ENCODE measurements at places on chromosomes 5 and 9.

GRCh38 chr5:94274707-94275106, 343.7 kb downstream of the KIAA0825 start:
- no peak for DNase-seq

DNA sequence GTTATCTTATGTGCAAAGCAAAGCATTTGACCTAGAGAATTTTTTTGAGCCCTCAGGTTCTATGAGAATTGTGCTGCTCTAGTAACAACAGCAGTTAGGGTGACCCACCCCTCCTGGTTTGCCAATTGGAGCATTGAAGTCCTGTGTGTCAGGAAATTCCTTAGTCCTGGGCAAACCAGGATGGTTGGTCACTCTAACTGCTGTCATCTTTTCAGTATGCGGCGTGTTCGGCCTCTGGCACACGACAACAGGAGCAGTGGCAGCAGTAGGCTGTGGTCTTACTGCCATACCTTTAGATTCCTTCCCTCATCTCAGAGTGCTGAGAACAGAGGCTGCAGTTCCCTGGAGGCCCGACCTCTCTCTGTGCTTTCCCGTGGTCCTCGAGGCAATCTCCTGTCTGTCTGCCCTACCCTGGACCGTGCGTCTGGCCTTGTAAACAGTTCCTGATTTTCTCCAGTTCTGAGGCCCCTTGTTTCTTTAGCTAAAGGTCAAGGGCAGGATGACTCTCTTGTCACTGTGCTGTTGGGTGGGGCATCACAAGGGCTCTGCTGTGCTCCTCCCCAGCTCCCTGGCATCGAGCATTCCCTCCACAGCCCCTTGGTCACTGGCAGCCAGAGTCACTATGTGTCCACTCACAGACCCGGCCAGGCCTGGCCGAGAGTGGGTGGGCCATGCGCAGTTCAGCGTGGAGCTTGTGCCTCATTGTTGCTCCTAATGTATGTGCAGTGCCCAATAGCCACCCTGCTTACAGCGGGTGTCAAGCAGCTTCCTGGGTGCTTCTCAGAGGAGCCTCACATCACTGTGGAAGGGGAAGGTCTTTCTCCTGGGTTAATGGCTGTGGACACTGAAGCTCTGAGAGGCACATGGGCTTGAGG, 18.5 kb upstream of the COL15A1 start:
- no peak for DNase-seq

DNA sequence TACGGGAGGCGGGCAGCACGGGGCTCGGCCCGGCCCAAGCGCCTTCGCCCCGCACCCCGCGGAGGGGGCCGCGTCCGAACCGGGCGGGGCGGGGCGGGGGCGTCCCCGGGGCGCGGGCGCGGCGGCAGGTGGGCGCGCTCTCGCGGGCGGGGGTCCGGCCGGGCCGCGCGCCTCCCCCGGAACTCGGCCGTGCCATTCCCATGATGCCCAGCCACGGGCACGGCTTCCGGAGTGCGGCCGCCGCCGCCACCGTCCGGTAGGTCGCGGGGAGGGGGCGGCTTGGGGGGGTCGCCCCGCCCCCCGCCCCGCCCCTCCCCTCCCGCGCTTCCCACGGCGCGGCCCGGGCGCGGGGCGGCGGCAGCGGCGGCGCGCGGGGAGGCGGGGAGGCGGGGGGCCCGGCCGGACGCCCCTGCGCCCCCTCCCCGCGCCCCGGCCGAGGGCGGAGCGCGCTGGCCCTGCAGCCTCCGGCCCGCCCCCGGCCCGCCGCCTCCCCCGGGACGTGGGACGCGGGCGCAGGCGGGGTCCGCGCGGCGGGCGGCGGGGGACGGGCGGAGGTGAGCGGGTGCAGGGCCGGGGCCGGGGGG, at the start of gene PPP1R26:
Gene PPP1R26, plus strand, starts transcription at position 314 of the 584 bp plus-strand sequence. CDS start 4,729 bp downstream, outside the sequence.
- no peak for DNase-seq

GRCh38 chr5:119412279-119413227, 39.7 kb upstream of the HSD17B4 start:
- DNase-seq: no peak

DNA sequence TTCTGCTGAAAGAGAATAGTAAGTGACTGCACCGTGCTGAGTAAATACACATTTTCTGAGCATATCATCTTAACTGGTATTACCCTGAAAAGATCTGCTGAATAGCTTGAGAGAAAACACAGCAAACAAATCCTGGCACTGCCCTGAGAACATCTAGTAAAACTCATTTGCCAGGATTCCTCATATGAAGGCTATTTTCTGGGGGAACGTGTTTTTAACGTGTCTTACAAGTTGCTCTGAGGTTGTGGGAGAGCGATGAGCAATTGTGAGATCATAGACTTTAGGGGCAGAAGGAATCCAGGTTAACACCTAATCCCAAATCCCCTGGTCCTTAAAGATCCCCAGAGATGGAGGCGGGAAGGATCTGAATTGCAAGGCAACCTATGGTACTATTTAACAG, 331.9 kb upstream of the RFX3 start:
- DNase-seq: no peak

DNA sequence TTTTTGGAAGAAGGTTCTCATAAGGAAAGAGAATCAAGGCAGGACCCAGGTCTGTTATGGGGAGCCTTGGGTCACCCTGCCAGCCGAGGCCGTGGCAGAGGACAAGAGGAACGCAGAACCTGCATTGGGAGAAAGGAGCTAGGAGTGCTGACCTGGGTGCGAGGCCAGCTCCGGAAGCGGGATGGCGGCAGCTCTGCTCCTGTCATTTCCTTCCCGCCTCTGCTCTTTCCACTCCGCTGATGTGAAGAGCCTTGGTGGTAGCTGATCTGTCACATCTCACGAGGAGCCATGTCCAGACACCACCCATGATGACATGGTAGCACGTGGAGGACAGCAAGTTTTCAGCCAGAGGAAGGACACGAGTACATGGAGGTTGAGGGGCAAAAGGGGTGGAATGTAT, 109.5 kb upstream of the COL5A1 start:
- DNase-seq: no peak

DNA sequence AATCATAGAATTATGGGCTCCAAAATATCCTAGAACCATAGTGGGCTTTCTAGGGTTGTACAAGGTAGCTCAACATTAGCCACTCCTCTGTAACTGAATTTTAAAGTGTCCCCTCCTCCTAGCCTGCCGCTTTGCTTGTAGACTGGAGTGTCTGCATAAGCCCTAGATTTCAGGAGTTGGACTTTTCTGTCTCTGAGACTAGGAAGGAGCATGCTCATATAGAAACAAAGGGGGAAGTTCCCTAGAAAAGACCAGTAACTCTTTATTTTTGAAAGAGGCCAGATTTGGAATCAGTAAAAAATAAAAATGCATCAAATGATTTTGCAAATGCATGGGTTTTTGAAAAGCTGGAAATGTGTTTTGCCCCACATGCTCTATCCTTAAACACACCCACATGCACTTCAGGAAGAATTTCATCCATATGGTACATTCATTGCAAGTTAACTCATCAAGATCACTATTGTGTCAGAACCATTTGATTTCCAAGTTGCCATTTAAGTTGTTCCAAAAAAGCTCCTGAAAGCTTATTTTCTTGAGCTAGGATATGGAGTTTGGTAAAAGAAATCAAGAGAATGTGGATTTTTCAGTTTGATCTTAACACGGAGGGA, 121.0 kb upstream of the NR3C1 start:
- no peak for DNase-seq

DNA sequence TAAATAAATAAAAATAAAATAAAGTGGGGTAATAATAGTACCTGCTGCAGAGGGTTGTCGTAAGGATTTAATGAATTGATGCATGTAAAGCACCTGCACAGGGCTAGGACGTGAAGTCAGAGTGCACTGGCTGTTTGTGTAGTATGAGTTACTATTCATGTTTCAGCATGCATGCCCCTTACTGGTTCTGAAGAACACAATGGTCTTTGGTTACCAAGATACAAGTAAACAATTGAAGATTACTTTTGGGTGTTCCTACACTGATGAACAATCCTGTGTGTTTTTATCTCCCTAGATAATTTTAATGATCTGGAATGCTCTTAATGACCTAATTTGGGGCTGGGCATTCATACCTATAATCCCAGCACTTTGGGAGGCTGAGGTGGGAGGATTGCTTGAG, 23.2 kb upstream of the PRRC2B start:
- DNase-seq: no peak

DNA sequence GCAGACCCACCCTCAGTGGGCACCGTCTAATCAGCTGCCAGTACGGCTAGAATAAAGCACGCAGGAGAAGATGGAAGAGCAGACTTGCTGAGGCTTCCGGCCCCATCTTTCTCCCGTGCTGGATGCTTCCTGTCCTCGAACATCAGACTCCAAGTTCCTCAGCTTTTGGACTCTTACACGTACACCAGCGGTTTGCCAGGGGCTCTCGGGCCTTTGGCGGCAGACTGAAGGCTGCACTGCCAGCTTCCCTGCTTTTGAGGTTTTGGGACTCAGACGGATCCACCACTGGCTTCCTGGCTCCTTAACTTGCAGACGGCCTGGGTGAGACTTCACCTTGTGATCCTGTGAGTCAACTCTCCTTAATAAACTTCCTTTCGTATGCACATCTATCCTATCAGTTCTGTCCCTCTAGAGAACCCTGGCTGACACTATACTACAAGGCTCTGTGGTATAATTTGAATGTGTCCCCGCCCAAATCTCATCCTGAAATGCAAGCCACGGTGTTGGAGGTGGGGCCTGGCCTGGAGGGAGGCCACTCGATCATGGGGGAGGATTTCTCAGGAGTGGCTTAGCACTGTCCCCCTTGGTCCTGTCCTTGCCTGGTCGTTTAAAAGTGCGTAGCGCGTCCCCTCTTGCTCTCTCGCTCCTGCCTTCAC, 31.1 kb upstream of the NRARP start:
- no peak for DNase-seq

DNA sequence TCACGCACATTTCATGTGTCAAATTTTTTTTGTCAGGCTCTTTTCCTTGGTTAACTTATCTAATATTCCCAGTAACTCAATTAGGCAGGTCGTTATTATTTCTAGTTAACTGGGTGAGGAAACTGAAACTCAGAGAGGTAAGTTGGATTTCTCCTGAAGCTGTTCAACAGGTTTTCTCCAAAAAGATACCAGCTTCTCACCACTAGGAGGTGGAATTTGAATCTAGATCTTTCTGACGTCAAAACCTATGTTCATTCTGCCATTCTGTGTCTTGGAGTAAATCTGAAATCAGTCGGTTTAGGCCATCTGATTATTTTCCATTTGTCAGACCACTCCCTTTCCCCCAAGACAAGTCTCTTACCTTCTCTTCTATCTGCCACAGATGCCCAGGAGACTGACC, 572.9 kb downstream of the ACTL7B start:
- no peak for DNase-seq

GRCh38 chr5:5209089-5209488, 69.0 kb downstream of the ADAMTS16 start:
- no peak for DNase-seq

DNA sequence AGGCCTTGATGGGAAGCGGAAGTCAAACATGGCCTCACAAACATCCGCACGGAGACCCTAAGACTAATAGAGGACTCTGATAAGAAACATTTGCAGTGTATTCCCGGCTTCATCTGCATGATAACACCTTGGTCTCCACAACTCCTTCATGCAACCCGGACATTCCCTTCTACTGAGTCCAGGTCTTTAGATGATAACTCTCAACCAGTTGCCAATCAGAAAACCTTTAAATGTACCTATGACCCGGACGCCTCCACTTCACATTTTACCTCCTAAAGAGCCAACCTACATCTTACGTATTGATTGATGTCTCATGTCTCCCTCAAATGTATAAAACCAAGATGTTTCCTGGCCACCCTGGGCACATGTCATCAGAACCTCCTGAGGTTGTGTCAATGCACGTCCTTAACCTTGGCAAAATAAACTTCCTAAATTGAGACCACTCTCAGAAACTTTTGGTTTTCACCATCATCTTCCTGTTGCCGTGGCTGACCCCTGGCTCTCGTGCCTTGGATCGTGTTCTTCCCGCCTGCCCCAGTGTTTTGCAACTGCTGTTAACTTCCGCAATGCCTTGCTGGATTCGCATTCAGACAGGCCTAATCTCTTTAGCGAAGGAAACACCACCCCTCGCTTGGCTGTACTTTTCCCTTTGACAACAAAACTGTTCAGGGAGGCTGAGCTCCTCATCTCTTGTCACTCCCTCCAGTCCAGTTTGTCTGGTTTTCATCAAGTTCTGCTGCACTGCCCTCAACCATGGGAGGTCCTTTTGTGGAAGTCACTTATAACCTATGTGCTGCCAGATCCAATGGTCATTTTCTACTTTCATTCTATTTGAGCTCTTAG, 1.1 kb upstream of the DAP start:
- DNase-seq: no peak

GRCh38 chr5:112379542-112380325, 39.3 kb downstream of the EPB41L4A start:
- DNase-seq: no peak

- DNase-seq: no peak
Measured at GRCh38 chr5:102762562-102763227, 7.6 kb downstream of the PAM start.

- no peak for DNase-seq
Measured at GRCh38 chr5:61023131-61023530, 78.1 kb downstream of the NDUFAF2 start.

DNA sequence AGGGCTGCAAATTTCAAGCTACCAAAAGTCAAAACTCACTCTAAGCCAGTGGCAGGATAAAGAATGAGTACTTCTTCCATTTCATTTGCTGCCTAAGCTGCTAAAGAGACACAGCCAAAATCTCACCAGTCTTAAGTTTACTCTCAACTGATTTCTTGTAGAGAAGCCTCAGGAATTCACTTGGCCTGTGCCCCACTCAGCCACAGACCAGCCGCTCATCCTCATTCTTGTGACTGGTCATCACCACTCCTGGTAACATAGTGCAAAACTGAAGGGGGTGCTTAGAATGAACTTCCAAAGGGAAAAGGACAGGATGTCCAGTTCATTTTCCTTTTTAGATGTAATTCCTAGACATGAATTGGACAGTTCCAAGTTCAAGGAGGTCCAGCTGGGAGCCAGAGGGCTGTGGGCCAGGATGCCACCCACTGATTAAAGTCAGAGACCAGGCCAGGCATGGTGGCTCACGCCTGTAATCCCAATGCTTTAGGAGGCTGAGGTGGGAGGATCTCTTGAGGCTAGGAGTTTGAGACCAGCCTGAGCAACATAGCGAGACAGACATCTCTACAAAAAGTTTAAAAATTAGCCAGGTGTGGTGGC, 72.7 kb upstream of the RANBP3L start:
- DNase-seq: no peak
